ENCODE measurements at places on chromosomes 7 and 10.

DNA sequence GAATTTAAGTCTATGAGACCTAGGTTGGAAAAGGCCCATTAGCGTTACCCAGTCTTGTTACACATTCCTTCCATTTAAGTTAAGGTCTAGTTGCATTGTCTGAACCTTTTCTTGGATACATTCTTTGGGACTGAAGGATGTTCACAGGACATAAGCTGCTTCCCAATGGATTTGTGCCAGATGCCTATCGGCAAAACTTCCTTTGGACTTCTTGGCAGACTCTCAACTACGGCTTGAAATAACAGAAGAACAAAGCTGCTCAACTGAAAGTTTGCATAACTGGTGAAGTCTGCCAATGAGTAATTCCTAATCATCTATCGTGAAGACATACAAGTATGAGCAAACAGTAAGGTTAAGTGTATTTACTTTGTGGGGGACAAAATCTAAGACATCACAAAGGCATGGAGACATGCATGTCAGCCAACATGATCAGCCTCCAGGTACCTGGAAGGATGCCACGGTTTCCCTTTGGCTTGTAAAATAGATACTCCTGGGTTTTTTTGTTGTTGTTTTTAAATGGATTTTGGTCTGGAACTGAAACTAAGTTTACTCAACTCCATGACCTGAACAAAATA, 35.4 kb downstream of the MALSU1 start:
- DNase-seq: no peak

- DNase-seq: no peak
These were observed 637.8 kb upstream of the VSTM2A start for GRCh38 chr7:53904355-53904754.

DNA sequence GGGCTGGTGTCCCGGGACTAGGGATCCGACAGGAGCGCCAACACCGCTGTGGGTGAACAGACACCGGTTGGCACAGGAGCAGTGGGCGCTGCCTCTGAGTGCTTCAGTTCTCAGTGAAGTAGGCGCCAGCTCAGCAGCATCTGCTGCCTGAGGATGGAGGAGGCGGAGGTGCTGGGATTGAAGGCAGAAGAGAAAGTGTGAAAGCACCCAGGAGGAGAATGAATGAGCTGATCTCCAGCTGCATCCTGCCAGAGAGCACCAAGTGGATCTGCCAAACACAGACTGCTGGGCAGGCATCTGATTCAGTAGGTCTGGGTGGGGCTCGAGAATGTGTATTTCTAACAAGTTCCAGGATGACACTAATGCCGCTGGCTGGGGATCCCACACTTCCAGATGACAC, 74.5 kb downstream of the LANCL2 start:
- no peak for DNase-seq

- DNase-seq: no peak
These were observed 56.3 kb upstream of the BMPER start for GRCh38 chr7:33849004-33849403.

DNA sequence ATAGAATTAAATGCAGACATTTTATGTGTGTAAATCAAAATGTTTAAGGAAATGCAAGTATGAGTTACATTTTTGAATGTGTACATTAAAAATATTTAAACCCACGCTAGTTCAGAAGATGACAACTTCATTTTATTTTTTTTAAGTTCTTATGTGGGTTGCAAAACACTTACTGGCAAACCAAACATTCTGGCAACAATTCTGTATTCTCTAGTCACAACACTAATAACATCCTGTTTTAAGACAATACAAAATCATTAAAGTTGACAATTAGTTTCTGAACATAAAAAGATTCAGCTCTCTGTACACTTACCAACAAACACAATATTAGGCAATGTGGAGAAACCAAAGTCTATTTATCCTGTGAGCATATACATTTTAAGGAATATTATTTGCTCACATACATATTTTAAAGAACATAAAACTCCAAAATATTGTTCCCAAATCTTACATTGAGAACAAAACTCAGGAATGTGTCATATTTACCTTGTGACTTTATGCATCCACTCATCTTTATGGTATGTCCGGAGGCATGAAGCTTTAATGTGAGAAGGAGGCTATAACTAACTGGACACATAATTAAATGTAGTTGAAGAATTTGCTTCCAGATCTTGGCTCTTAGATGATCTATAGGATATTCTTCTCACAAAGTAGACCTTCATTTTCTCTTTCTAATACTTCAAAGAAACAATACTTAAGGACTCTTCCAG, 134.7 kb downstream of the DGKB start:
- DNase-seq: no peak

- no peak for DNase-seq
These were observed 86.9 kb downstream of the CARD11 start for GRCh38 chr7:2956526-2957368.

DNA sequence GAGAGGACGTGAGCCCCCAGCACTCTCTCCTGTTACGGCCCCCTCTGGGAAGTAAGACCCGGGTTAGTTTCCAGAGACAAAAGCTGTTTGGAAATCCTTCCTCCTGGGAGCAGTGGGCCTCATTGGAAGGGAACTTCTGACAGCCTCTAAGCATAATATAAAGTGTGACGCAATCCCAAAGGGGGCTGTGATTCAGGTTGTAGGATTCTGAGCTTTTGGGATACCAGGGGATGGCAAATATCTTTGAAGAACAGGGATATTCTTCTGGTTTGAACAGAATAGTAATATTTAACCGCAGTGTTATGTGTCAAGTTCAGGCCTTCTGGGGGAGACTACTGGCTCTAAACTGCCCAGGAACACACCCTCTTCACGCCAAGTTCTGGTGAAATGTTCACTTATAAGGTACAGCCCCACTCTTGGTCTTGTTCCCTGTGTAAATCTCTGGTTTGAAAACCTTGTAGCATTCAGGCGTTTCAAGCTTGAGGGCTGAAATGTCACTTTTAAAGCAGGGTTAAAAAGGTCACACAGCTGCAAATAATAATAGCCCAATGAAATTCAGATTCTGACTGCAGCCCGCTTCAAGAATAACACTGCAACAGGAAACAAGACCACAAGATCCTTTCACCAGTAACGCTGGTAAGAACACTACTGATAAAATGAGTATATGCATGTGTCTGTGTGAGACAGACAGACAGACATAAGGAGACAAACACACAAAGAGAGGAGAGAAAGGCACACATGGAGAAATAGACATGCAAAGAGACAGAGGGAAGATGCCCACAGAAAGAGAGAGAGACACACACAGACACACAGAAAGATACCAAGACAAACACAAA, 69.0 kb downstream of the CREB5 start:
- no peak for DNase-seq

GRCh38 chr10:126227762-126228134, 160.5 kb downstream of the ADAM12 start:
- DNase-seq: no peak

- no peak for DNase-seq
These were observed 228.8 kb downstream of the DKK1 start for GRCh38 chr10:52542906-52543305.

- no peak for DNase-seq
These were observed 6.4 kb downstream of the NEURL1 start for GRCh38 chr10:103499881-103500280.

- DNase-seq: no peak
These were observed 21.6 kb downstream of the OGDHL start for GRCh38 chr10:49740346-49741107.

- no peak for DNase-seq
These were observed 31.8 kb downstream of the CNNM1 start for GRCh38 chr10:99360934-99361333.

- no peak for DNase-seq
These were observed 20.6 kb upstream of the FAM180A start for GRCh38 chr7:135769005-135769802.

GRCh38 chr7:19107356-19108146, 9.9 kb downstream of the TWIST1 start:
- DNase-seq: no peak

- no peak for DNase-seq
These were observed 123.9 kb downstream of the CREB5 start for GRCh38 chr7:28536259-28536658.

All from stimulated activated CD4-positive, alpha-beta T cell treated with anti-CD3 and anti-CD28 coated beads, Interleukin-15, amount 100 ng/mL, for 1 hour (primary cell).